ENCODE measurements at places on chromosomes 7 and 10.

DNA sequence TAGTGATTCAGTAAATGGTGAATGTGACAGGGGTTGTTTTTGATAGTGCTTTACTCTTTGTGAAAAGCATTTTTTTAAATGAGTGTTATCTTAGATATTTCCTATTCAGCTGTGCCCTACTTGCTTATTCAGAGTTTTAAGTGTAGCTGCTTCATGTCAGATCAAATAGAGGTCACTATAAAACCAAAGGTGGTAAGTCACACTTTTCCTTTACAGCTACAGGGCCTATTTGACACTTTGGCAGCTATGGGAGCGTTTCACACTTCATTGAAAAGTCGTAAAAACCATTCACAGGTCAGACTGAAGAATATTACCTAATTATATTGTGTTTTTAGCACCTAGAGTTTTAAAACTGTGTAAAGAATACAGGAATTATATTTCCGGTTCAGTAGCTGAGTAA lies 67.3 kb downstream of the ANKIB1 start:
- DNase-seq: no peak

- DNase-seq: no peak
Measured at GRCh38 chr10:116536810-116537209, 8.9 kb upstream of the PNLIP start.

DNA sequence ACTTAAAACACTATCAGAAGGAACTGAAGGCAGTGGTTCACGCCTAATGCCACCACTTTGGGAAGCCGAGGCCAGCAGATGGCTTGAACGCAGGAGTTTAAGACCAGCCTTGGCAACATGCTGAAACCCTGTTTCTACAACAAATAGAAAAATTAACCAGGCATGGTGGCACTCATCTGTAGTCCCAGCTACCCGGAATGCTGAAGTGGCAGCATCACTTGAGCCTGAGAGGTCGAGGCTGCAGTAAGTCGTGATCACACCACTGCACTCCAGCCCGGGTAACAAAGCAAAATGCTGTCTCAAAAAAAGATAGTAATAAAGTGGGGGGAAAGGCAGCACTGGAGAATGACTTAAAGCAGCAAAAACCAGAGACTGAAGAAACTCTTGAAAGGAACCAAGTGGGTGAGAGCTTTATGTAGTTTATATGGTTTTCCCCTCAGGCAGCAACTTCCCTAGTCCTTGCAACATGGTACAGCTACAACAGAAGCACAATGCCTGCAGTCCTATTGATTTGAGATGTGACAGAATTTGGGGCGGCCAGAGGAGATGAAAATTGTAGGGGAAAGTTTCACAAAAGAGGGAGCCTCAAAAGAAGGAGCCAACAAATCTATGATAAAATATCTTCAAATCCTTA lies 38.1 kb downstream of the GDI2 start:
- DNase-seq: no peak

- no peak for DNase-seq
Measured at GRCh38 chr10:129771024-129771423, 193.1 kb downstream of the EBF3 start.

GRCh38 chr10:99467236-99467999 lies 37.0 kb upstream of the GOT1 start:
- no peak for DNase-seq

DNA sequence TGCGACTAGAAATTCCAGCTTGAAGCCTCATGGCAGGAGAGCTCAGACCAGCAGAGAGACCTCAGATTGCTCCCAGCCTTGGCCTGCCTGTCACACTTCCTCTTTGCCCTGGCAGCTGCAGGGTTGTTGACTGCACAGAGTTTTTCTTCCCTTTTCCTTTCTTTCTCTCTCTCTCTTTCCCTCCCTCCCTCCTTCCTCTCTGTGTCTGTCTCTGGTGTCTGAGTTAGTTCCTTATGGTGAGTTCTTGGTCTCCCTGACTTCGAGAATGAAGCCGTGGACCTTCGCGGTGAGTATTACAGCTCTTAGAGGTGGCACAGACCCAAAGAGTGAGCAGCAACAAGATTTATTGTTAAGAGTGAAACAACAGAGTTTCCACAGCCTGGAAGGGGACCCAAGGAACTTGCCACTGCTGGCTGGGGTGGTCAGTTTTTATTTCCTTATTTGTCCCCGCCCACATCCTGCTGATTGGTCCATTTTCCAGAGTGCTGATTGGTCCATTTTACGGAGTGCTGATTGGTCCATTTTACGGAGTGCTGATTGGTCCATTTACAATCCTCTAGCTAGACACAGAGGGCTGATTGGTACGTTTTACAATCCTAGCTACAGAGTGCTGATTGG lies 266.3 kb downstream of the RPS24 start:
- no peak for DNase-seq

Measured in AG08396 (cell line).